ENCODE measurements at places on chromosomes 2 and 18.

- DNase-seq = no peak
These were observed 1388.8 kb downstream of the DSC3 start for GRCh38 chr18:29653671-29654215.

GRCh38 chr2:155442755-155443372 lies 744.4 kb downstream of the KCNJ3 start:
- no peak for DNase-seq

GRCh38 chr2:201327678-201328077 lies 29.5 kb downstream of the FLACC1 start:
- no peak for DNase-seq

DNA sequence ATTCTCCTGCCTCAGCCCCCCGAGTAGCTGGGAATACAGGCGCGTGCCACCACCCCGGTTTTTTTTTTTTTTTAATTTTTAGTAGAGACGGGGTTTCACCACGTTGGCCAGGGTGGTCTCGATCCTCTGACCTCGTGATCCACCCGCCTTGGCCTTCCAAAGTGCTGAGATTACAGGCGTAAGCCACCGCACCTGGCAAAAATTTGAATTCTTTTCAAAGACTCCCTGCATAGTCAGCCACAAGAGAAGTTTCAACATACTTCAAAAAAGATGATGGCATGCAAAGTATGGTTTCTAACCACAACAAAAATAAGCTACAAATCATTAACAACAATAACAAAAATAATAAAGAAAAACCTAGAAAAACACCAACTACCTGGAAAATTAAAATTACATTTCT lies 22.0 kb downstream of the HYCC2 start:
- DNase-seq = no peak

DNA sequence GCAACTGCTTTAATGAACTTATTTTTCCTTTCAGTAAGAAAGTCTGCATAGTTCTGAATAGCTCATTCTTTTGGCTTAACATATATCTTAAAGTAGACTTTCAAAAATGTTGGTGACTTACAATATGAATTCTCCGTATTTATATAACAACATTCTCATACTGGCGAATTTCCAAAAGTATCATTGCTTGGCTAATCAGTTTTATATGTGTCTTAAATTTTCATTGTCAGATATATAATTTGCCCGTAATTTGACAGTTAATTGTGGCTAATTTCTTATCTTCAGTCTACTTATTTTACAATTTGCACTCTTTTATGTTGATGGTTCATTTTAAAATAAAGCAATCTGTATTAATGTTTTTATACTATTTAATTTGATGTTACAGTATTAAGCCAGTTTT lies 144.9 kb downstream of the ATP9B start:
- DNase-seq = no peak

GRCh38 chr2:2728635-2729034 lies 397.6 kb upstream of the MYT1L start:
- DNase-seq = no peak

DNA sequence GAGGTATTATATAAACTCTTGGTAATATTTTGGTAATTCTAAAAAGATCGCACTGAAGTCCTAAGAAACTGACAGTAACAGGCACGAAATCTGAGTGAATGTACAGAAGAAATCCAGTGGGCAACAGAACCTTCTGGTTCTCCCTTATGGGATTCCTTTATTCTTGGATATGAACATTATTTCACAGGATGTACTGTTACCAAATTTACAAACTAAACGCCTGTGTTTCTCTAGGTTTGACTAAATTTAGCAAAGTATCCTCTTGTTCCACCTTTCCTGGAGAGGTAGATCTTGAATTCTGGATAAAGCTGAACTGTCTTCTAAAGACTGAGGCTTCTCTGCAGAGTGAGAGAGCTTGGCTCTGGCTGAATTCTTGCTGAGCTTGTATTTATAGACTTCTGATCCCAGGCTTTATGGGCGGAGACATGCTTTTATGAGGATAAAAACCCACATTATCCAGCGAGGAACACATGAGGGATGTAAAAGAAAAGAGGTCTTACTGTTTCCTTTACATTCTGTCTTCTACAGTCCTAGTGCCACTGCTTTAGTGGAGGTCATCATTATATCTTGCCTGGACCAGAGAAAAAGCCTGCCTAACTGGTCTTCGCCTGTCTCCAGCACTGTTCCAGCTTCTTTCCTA lies 220.8 kb downstream of the CDH2 start:
- no peak for DNase-seq

DNA sequence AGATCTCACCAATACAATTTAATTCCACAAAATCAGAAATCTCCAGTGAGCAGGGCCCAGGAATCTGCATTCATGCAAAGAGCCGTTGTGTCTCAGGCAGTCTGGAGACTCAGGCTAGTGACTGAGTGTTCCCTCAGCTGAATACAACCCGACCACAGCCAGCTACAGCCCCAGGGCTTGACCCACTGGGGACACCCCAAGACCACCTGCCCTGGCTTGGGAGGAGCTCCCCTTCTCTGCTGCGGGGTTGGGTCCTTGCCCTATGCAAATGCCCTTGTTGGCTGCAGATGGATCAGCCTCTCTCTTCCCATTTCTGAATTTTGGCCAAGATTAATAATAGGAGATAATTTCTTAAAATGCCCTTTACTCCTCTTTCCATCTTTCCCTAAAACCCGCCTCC lies 157.7 kb downstream of the TWIST2 start:
- no peak for DNase-seq

- no peak for DNase-seq
These were observed 398.2 kb upstream of the CDH2 start for GRCh38 chr18:28575123-28575522.

- DNase-seq = no peak
These were observed 109.2 kb upstream of the MAP2 start for GRCh38 chr2:209314653-209315052.

All from GM12892 (cell line).